ENCODE measurements at places on chromosomes 4 and X.
A peak's percentile ranks its signal among the peaks of the same experiment; 100 is the strongest.

DNA sequence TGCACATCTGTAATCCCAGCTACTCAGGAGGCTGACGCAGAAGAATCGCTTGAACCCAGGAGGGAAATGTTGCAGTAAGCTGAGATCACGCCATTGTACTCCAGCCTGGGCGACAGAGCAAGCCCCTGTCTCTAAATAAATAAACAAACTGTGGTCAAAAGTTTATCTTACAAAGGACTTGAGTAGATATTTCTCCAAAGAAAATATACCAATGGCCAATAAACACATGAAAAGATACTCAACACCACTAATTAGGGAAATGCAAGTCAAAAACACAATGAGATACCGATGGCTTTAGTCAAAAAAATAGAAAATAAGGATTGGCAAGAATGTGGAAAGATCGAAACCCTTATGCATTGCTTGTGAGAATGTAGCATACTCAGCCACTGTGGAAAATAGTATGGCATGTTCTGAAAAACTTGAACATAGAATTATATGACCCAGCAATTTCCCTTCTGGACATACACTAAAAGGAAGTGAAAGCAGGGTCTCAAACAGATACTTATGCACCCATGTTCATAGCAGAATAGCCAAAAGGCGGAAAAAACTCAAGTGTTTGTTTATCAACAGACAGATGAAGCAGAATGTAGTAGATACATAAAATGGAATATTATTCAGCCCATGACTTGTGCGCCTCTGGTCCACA lies 2.0 kb upstream of the CFAP97 start:
- no peak for DNase-seq

- no peak for DNase-seq
Observed at GRCh38 chr4:116469582-116469981, 615.8 kb downstream of the TRAM1L1 start.

DNA sequence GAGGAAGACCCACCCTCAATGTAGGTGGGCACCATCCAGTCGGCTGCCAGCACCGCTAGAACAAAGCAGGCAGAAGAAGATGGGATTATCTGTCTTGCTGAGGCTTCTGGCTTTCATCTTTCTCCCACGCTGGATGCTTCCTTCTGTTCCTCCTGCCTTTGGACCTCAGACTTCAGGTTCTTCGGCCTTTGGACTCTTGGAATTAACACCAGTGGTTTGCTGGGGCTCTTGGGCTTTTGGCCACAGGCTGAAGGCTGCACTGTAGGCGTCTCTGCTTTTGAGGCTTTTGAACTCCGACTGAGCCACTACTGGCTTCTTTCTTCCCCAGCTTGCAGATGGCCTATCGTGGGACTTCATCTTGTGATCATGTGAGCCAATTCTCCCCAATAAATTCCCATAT lies 55.1 kb downstream of the PDLIM5 start:
- DNase-seq, result no peak

DNA sequence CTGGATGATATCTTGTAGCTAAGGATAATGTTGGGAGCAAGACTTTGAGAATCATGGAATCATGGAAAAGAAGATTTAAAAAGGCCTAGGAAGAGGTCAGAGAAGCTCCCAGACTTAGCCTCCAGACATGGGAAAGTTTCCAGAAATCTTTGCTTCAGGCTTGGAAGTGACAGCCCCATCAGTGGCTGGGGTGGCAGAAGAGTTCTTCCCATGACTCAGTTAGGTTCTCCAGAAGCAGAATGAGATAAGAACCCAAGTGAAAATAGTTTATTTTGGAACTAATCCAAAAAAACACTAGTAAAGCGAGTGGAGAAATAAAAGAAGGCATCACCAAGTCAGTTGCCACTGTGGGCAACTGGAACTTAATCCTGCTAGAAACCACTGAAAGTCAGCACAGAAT lies 506.9 kb downstream of the MID1IP1 start:
- no peak for DNase-seq

- no peak for DNase-seq
Observed at GRCh38 chr4:119310826-119311225, 11.1 kb downstream of the FABP2 start.

DNA sequence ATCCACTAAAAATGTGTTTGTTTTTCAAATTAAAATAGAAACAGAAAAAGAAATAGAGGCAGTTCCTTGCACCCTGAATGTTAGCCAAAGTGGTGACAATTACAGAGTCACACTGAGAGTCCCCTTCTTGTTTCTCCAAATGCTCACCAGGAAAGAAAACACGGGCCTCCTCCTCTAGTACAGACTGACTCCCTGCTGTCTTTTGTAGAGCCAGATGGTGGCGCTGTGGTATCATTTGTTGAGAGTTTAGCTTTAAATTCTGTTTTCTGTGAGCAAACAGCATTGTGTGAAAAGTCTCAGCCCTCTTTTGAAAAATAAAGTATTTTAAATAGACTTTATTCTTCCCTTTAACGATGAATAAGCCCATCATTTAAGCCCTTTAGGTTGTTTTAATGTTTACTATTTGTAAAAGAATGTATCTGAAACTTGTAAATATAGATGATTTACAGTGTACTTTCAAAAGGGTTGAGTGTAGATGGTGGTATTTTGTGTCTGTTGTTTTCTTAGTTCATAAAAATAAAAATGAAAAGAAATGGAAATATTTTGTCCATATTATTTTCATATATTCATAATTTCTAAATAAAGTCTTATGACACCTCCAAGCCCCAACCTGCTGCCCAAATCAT lies 36.9 kb upstream of the ATOH1 start:
- DNase-seq, result no peak

DNA sequence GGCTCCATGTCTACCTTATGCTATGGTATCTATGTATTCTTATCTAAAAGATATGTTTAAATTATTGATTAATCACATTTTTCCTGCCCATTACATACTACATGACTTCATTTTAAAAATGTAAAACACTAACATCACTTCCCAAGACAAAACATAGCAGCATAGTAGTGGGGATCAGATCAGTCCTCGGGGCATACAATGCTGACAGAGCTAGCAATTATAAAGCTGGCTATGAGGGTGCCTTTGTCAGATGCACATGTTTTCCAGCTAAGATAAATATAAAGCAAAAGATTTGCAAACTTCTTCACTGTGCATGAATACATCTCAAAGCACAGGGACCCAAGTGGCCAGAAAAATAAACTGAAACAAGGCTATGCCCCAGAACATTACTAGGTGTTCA lies 549.8 kb upstream of the INTU start:
- DNase-seq, result no peak

- no peak for DNase-seq
Observed at GRCh38 chrX:64338296-64338695, 57.0 kb downstream of the MTMR8 start.

DNA sequence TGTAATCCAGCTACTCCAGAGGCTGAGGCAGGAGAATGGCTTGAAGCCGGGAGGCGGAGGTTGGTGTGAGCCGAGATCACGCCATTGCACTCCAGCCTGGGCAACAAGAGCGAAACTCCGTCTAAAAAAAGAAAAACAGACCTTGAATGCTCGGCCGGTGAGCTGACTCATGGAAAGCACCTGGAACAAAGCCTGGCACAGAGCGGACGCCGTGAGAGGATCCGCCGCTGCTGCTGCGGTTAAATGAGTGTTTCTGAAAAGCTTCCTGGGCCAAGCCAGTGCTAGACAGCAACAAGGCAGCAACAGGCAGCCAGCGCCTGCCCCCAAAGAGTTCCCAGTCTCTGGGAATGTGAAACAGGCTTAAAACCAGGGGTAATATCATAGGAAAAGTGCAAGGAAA lies 186.4 kb downstream of the AFAP1 start:
- no peak for DNase-seq

- no peak for DNase-seq
Observed at GRCh38 chr4:10747186-10747585, 62.6 kb upstream of the CLNK start.

DNA sequence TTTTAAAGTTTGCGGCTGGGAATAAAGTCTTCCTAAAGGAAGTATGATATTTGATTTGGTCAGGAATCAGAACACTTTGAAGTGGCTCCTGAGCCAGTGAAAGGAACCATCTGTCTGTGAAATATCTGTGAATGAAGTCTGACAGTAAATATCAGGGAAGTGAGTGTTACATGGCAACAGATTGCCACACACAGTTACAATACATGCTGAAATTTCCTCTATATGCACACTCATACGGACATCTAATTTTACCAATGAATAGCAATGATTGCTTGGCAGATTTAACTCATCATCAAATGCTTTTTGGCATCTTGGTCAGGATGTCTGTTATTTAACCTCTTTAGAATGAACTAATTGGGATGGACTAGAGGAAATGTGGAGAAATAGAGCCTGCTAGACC lies 1023.8 kb downstream of the FAT4 start:
- no peak for DNase-seq

GRCh38 chr4:114606245-114606644 lies 7.6 kb downstream of the UGT8 start:
- no peak for DNase-seq

DNA sequence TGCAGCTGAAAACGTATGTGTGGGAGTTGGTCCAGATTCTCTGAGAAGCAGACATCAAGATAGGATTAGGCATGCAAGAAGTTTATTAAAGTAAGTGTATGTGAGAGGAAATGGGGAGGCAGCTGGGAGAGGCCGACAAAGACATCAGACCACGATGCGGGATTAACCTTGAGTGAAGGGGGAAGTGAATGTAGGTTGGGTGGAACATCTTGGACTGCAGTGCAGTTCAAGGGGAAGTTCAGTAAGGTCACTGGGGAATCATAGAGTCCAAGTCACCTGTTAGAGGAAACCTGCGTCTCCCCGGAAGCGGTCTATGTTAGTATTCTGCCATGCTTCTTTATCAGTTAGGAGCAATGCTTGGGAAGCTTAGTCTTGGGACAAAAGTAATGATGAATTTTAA lies 22.0 kb downstream of the CXCL8 start:
- no peak for DNase-seq

DNA sequence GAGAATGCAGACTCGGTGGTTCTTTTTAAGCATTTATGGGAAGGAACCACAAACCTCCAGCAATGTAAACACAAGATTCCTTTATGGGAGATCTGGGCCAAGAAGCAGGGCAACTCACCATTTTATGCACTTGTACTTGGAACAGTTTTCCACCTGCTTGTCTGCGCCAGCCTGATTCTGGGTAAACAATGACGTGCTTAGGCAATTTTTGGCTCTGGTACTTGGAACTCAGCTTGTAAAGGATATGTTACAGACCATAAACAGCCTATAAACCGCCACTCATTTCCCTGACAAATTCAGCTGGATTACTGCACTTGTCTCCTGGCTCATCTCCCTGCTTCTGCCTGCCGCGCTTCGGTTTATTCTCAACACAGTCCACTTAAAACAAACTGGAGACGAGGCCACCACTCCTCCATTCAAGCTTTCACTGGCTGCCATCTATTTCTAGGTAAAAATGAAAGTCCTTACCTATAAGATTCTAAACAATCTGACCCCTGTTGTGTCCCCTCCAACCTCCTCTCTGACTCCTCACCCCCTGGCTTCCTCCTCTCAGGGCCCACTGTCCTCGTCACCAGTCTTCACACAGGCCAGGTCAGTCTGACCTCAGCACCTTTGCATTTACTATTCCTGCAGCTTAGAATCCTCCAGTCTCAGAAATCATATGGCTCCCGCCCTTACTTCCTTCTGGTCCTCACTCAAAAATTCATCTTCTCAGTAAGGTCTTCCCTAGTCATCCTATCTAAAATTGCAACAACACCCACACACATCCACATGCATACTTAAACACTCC lies 205.9 kb upstream of the GALNT7 start:
- peak; percentile 81 for DNase-seq

DNA sequence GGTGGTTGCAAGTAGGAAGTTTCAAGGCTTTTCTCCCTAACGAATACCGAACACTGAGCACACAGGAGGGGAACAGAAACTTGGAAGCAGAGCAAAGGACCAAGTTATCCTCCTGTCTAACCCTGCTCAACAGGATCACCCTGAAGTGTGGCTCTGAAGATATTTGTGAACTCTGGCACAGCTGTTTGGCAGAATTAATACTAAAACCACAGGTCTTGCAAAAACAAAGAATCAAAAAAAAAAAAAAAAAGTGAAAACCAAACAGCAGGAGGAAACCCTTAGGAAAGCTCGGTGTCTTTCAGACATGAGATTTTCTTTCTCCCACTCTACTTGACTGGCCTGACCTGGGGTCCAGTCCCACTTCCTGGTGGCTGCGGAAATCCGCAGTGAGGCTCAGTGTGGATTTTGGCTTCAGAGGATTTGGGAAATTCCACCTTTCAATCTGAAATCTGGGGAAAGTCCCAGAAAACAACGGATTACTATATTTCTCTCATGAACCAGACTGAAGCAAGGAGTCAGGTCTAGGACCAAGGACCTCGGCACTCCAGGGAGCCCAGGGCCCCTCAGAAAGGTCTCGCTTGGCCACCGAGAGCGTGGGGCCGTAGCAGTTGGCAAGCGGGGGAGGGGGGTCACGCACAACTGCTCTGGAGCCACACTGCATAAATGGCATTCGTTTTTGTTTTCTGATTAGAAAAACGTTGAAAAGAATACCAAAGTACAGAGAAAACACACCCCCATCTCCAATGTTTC lies 867 bp downstream of the TIFA start:
- DNase-seq, result peak; percentile 4

DNA sequence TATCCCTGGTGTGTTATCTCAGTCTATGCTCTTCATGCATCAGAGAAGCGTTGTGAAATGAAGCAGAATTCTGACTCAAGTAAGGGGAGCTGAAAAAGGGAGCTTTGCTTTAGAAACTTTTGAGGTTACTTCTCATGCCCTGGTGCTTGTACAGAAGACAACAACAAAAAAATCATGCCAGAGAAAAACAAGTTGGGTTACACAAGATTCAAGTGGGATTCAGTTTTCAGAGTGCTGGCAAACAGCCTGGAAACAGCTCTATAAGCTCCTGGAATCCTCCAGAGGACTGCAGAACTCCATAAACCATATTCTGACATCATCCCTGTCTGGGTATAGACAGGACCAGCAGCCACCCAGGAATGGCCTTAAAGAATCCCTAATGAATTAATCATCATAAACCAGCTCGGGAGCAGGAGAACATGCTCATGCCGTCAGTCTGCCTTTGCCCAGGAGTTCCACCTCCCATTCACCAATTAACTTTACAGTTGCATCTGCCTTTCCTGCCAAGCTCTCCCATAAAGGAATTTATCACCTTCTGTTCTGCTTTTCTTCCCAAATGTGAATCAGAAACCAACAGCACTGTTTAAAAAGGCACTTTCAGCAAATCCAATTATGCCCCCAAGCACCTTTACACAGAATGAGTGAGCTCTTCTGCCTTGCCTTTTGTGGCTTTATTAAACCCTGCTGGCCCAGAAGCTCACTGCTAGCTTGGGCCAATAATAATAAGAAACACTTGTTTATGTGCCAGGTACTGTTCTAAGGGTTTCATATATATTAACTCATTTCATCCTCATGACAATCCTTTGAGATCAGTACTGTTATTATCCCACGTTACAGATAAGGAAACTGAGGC lies 54.5 kb upstream of the FBXW7 start:
- peak; percentile 78 for DNase-seq

GRCh38 chrX:75642811-75643361 lies 120.0 kb upstream of the ZDHHC15 start:
- DNase-seq, result no peak

GRCh38 chrX:111483135-111483534 lies 28.3 kb upstream of the SERTM2 start:
- DNase-seq, result no peak

Measured in MG63 (cell line).